ENCODE measurements at places on chromosomes 3 and 15.

- DNase-seq = no peak
These were observed 384.8 kb upstream of the SEMA6D start for GRCh38 chr15:47332481-47332880.

- no peak for DNase-seq
These were observed 72.8 kb upstream of the ACAD9 start for GRCh38 chr3:128806588-128806987.

DNA sequence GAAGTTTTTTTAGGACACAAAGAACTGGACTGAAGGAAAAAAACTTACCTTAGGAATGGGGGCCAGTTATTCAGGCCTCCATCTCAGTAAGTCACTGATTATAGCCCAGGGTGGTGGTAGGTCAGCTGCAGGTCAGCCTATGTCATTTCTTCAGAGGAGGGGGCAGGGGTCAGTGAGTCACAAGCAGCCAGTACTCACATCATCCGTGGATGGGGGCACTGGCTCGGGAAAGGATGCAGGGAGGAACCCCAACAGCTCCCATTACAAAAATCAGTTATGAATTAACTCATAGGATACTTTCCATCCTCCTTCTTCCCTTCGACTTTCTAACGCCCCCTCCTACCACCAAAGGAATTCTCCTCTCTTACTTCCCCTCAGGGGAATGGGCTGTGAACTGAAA lies 578.3 kb downstream of the PDCD6IP start:
- DNase-seq = no peak

- no peak for DNase-seq
These were observed 25.7 kb upstream of the ROBO2 start for GRCh38 chr3:77014226-77014625.

GRCh38 chr3:187985647-187986046 lies 168.3 kb upstream of the LPP start:
- DNase-seq = no peak

- no peak for DNase-seq
These were observed 4.5 kb upstream of the RPL24 start for GRCh38 chr3:101690972-101691371.

- DNase-seq = no peak
These were observed 467.9 kb upstream of the ATP11B start for GRCh38 chr3:182325213-182325950.

DNA sequence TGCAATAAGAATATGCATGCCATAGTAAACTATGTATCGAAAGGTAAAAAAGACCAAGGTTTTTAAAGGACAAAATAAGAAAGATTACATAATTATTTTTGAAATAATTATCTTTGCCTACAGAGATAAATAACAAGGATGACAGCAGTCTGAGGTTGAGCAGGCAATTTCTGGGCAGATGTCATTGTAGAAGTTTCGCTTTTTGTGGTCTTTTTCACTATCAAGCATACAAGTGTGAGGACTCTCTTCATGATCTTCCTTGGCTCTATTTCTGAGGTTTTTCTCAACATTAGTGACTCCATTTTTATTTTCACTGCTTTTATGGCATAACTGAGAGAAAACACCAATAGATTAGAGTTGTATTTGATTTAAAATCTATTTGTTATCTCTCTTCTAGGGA lies 1337.9 kb upstream of the EPHA6 start:
- no peak for DNase-seq

DNA sequence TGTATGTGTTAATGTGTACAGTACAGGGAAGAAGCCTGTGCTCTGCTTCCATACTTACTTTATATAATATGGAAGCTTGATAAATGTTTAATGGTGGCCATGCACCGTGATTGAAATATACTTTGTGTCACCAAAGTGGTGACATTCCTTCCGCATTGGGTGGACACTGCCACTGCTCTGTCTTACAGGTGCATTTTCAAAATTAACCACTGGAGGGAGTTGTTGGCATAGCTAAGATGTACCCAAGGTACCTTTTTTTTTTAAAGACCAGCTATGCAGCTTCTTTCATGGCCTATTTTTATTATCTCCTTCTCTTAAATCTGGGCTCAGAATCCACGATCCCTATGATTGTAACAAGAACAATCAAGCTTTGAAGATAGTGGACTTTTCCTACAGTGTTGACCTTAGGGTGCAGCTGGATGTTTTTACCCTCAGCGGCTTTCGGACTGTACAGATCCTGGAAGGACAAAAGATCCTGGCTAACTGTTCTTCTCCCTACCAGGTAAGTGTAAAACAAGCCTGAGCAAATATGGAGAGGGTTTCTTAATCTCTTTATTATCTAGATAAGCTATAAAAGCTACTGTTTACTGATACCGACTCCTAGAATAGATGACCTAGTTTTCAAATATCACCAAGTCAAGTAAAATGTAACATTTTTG lies 21.6 kb upstream of the PAK6 start:
- DNase-seq = peak; percentile 71

- no peak for DNase-seq
These were observed 16.8 kb upstream of the FMN1 start for GRCh38 chr15:33211176-33211808.

DNA sequence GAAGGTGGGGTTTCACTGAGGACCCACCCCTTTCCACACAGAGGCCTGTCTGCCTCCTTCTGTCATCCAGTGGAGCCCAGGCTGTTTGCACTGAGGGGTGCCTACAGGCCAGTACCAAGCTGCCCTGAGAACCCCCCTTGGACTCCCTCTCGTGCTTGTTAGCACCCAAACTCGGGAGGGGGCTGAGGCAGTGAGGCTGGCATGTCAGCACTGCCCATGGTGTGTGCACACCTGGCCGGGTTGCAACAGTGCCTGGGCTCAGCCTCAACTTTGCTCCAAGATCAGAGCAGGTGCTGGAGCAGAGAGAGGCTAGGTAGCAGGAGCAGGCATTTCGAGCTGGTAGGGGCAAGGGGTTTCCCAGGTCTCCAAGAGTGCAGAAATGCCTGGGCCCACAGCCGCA lies 90.0 kb downstream of the PIK3R4 start:
- no peak for DNase-seq

DNA sequence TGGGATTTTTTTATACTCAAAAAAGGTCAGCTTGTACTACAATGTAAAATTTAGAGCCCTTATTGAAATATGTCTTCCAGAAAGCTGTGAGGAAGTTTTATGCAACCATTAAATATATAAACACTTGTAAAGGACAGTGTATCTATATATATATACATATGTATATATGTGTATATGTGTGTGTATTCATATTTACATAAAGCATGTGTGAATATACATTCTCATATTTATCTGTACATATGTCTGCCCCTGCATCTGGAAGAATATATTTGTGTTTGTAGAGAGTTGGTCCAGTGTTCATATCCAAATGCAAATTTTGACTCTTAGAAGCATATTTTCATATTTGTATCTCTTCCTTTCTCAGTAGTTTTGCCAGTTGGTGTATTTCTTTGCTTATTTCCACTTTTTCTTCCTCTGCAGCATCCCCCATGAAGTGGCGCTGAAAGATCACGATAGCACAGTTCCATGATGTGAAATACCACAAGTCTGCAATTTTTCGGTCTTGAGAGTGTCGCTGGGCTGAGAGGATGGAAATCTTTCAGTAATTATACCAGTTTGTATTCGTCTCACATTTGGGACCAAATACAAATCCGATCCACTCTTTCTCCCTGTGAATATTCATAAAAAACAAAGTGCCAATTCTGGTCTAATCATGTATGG lies 311.7 kb upstream of the DPH6 start:
- no peak for DNase-seq

DNA sequence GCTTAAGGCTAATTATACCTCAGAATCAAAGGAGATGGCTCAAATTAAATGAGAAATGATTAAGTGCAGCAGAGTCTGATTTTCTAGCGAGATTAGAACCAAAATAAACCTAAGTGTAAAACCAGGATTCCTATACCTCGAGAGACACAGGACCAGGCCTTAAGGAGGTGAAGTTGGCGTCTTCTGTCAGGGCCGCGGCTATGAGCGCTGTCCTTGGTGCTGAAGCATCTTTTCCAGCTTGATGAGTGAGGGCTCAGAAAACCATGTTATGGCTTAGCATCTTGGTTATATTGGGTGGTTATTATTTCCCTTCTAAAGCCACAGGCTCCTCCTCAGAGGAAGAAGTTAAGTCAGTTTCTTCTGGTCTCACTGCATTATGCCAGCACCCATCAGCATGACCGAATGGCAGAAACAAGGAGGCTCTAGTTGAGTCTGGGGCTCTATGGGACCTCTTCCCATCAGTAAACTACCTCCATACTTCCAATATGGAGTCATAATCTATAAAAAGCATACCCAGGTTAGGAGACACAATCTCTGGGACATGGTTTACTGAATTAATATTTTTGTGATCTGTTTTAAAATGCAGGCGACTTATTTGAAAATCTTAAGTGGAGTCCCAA lies 120.1 kb upstream of the NMNAT3 start:
- peak; percentile 46 for DNase-seq

GRCh38 chr3:150391161-150391560 lies 16.9 kb upstream of the TSC22D2 start:
- DNase-seq = no peak

GRCh38 chr15:87597346-87598052 lies 659.0 kb downstream of the NTRK3 start:
- DNase-seq = no peak

- no peak for DNase-seq
These were observed 6.9 kb downstream of the MTMR10 start for GRCh38 chr15:30984542-30984941.

GRCh38 chr3:107273771-107274170 lies 103.5 kb upstream of the CCDC54 start:
- DNase-seq = no peak

- DNase-seq = no peak
These were observed 419.4 kb downstream of the RBMS3 start for GRCh38 chr3:29700256-29700655.

GRCh38 chr3:61924090-61924735 lies 362.8 kb downstream of the PTPRG start:
- DNase-seq = no peak

- no peak for DNase-seq
These were observed 465.3 kb upstream of the CBLB start for GRCh38 chr3:106333911-106334618.

All from left renal cortex interstitium (tissue), 4 donors.